CD4-positive, CD25-positive, alpha-beta regulatory T cell (primary cell): ENCODE measurements at places on chromosomes 3 and 15.
A peak's percentile ranks its signal among the peaks of the same experiment; 100 is the strongest.

- DNase-seq: no peak
Measured at GRCh38 chr15:27677951-27678350, 421.2 kb downstream of the OCA2 start.

DNA sequence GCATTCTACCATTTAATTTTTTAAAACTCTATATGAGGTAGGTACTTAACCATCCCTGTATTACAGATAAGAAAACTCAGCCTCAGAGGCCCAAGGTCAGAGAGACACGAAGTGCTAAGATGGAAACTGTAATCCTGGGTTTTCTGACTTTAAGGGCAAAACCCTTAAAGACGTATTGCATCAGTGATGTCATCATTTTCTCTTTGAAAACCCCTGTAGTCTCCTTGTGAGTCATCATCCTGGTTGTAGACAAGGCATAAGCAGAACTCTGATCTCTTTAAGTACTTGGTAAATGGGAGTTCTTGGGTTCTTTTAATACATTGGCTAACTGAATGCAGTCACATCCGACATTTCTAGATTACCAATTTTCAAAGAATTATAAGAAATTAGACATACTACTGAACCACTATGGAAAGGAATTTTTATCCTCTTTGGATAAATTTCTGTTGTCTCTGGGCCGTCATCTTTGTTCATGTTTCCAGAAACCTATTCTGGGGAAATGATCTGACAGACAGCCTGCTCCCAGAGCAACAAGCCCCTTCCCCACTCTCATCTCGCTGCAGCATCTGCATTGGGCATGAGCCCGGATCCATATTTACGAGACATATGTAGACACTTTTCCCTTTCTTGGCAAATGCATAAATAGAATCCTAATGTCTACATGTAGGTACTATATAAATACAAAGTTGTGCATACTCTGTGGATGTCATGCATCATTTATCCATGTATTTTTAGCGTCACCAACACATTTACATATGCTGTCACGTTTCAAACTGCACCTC is 48.7 kb upstream of the MDFIC2 start:
- DNase-seq: peak; percentile 1

GRCh38 chr3:194928831-194929577 is 243.3 kb downstream of the FAM43A start:
- DNase-seq: no peak

GRCh38 chr3:196111939-196112386 is 30.1 kb upstream of the TFRC start:
- DNase-seq: peak; percentile 70

DNA sequence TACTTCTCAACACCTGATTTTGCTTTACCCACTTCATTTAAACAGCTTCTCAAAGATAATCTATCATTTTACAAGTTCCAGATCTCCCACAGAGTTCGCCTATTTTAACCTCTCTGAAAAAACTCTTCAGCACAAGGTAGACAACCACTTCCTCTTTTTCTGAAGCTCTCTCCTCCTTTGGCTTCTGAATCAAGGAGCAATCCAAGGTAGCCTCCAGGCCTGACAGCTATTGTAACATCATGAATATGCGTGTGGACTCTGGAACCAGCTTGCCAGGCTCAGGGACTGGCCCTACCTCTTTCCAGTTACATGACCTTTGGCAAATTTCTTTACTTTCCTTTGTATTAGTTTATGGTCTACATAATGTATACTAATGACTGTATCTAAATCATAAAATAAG is 405.9 kb upstream of the ZNF385D start:
- no peak for DNase-seq

DNA sequence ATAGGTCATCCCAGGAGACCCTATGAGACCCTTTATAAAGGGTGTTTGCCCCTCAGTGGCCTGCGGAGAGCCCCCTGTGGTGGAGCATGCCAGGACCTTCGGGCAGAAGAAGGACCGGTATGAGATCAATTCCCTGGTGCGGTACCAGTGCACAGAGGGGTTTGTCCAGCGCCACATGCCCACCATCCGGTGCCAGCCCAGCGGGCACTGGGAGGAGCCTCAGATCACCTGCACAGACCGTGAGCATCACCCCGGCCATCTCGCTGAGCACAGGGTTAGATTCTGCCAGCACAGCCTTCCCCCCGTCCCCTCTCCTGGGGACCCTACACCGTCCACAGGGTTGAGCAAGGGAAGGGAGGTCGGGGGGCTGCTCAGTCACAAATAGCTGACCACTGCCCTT is 21.6 kb downstream of the HAPLN3 start:
- no peak for DNase-seq
